NCI-H187 (cell line): ENCODE measurements at places on chromosomes 12 and 14.

DNA sequence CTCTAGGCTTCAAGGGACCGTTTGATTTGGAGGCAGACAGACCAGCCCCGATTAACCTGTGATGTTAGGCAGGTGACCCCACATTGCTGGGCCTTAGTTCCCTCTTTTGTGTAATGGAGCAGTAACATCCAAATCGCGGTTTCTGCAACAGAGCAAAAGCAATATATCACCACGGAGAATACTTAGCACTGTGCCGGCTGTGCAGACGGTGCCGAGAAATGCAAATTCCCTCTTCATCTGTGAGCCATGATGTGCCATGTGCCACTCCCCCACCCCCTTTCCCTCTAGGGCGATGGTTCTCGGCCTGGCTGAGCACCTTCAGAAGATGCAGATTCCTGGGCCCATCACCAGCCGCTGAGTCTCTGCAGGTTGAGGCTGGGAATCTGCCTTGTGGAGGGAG, 10.9 kb downstream of the BCL7A start:
- DNase-seq = no peak

- no peak for DNase-seq
Observed at GRCh38 chr12:39205969-39206368, 237.0 kb downstream of the KIF21A start.

DNA sequence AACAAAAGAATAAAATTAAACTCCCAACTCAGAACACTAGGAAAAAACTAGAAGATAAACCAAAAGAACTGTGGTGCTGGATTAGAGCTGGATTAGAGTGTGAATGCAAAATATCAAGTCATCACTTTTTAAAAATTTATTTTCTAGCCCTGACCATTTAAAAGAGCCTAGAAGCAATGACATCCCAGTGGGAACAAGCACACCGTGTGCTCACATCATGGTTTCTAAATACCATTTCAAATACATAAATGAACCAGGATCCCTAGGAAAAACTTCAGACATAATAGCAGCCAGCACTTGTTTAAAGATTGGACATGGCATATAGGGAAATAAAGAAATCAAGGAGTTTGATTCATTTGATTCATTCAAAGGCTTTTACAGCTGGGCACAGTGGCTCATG, 30.0 kb downstream of the KDM5A start:
- no peak for DNase-seq

GRCh38 chr12:98780261-98780660, 135.2 kb downstream of the APAF1 start:
- DNase-seq = no peak

DNA sequence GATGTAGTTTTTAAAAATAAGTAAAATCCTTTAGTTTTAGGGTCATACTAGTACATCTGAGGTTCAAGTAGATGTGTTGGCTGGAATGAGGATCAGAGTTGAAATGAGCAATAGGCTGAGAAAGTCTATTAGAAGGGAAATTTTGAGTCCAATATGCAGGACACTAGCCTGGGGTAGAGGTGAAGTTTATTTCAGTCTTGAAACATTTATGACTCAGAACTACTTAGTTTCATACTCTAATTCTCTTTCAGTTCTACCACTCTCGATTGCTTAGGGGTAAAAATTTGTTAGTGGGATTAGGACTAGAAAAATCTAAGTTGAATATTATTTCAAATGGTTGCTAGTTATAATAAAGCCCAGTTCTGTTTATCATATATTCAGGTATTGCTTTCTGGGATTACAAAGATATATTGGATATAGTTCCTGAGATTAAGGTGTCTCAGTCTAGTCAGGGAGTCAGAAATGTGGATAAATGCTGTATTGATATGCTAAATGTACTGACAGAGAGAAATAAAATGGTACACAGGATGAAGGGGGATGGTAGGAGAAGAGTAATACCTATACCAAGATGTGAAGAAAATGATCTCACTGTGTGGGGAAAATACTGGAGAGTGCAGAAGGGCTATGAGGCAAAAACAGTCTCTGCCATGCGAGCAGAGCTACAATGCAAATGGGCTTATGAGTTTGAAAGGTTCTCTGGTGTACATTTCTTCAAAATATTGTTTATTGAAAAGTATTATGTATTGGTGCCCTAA, 395.8 kb upstream of the FBXO33 start:
- no peak for DNase-seq

DNA sequence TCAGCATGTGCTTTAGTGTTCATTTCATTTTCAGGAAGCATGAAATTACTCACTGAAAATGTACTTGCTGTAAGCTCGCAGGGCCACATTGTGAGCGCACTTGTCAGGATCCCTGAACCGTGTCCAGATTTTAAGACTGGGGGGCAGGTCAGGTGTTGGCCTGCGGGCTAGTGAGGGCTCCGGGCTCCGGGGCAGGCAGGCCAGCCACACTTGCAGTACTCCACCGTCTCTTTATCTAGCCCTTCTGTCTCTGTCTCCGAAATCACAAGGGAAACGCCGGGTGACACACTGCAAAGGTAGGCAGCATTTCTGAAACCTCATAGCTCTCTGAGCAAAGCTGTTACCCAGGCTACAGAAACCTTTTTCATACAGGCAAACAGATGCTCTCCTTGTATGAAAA, 98.7 kb downstream of the EML1 start:
- DNase-seq = no peak

DNA sequence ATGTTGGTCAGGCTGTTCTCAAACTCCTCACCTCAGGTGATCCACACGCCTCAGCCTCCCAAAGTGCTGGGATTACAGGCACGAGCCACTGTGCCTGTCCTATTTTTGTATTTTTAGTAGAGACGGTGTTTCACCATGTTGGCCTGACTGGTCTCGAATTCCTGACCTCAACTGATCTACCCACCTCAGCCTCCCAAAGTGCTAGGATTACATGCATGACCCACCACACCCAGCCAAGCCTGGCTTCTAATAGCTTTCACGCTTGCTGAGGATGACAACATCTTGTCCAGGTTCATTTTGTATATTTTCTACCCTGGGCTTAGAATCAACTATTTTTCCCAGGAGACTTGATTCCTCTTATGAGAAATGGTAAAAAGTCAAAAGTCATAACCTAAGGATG, 64.7 kb downstream of the WASHC3 start:
- DNase-seq = no peak

- DNase-seq = no peak
Observed at GRCh38 chr14:52602131-52602530, 49.5 kb downstream of the GPR137C start.

GRCh38 chr12:25884920-25885234, 73.6 kb upstream of the RASSF8 start:
- no peak for DNase-seq

DNA sequence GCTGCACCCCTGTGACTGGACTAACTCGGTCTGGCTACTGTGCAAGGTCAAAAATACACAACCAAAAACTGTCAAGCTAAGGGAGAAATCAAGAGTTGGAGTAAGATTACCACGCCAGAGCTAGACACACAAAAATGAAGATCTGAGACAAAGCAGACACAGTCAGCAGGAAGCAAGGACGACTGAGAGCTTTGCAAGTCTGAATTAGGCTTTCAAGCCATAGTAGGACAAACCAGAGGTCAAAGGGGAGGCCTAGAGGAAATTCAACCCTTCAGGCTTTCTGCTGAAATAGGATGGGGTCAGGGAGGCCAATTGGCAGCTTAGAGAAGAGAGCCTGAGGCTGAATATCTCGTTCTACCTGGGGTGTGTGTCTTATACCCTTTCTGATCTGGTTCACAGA, 117.3 kb downstream of the LLPH start:
- DNase-seq = no peak

GRCh38 chr12:39912211-39912980, 193.5 kb downstream of the SLC2A13 start:
- DNase-seq = no peak
